Activated CD4-positive, alpha-beta memory T cell treated with anti-CD3 and anti-CD28 coated beads, Interleukin-2, amount 10 ng/mL, durations not matched to agents 7 days and 5 days (primary cell): ENCODE measurements at places on chromosomes 5 and 9. TPM values are rescaled to one million over a fixed set of nuclear protein-coding genes. Genes with fewer than 3 reads are reported as not detected.

Gene QRFP
- total RNA-seq: not detected

Gene TICAM2
- 2.5 TPM for total RNA-seq

DNA sequence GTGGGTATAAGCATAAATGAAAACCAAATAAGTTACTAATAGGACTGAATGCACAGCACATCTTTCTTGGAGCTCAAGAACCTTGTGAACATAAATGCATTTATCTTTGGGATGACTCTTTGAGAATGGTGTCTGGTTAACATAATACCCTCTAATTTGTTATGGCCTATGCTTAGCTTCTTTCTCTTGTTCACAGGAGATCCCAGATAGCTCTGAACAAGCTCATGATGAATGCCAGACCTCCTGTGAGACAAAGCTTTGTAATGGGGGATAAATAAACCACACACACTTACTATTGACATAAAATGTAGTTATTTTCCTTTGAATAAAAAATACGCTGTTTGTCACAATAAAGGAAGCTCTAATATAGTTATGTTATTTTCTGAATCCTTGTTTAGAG is 111.5 kb downstream of the PSAT1 start:
- H3K36me3 ChIP-seq: no peaks in the 10 kb centered on the region
- no peaks in the 10 kb centered on the region for H3K27me3 ChIP-seq
- no peak overlapping the region for H3K27ac ChIP-seq
- no peak overlapping the region for H3K4me3 ChIP-seq

DNA sequence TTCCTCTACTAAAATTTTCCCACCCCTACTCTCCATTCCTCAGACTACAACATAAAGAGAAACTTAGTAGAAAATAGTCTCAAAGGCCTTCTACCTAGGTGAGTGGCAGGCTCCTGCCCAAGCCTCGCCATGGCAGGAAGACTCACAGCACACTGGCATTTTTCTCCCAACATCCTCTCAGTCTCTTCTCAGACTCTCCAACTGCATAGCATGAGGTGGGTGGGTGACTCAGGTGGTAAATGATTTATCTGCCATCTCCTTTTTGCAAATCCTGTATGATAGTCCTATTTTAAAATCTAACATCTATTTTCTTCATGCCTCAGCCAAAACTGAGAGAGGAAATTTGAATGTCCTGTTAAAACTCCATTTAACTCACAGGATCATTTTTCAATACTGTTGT is 33.5 kb upstream of the GRIA1 start:
- H3K36me3 ChIP-seq: no peaks in the 10 kb centered on the region
- no peak for DNase-seq
- no peaks in the 10 kb centered on the region for H3K27me3 ChIP-seq
- no peak overlapping the region for H3K27ac ChIP-seq
